Mucosa of descending colon (tissue), 3 donors: ENCODE measurements at places on chromosomes 5 and 9. TPM values are rescaled to one million over a fixed set of nuclear protein-coding genes. Genes with fewer than 3 reads are reported as not detected.

- DNase-seq = no peak
Observed at GRCh38 chr9:91825422-91825821, 124.6 kb downstream of the ROR2 start.

DNA sequence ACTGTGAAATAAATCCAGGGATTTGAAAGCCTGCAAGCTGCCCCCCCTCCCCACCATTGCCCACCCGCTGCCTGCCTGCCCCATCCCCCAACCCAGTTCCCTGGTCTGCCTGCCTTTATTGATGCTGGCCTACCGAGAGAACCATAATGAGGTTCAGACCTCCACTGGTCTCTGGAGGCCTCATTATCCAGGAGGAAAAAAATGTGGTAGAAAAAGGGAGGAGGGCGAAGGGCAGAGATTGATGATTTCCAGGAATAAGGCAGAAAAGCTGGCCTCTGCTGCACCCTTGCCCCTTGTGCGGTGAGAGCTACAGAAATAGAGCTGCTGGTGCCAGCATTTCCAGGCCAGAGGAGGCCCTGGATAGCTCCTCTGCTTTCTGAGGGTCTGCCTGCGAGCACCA lies 216.1 kb downstream of the PAPPA start:
- no peak for DNase-seq

DNA sequence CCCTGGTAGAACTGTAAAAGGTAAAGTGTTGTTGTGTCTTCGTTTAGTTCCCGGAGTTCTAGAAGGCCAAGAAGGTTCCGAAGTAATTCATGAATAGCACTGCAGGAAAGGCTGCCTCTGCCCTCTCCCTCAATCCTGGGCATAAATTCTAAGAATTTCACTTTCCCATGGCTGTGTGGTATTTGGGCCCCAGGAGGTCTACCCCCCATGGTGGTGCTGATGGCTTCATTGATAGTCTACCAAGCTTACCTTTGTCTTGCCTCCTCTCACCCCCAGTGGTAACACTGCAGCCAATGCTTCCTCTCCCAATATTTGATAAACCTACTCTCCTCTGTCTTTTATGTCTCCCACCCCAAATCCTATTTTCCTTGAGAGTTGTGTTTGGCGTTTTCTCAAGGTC lies 39.5 kb downstream of the ADAMTS16 start:
- no peak for DNase-seq

DNA sequence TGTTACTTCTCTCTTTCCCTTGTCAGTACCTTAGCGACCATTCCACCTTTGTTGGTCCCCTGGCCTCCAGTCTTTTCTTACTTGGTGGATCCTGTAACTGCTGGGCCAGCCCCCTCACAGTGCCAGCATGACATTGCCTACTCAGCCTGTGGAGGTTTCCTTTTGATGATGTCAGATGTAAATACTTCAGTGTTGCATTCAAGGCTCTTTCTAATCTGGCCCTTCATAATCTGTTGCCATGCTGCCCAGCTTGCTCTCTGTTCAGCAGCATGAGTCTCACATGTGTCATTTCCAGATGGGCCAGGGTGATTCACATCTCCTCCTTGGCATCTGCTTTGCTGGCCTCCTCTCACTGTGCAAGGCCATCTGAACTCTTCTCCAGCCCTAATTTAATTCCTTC lies 57.1 kb downstream of the MAST4 start:
- no peak for DNase-seq

DNA sequence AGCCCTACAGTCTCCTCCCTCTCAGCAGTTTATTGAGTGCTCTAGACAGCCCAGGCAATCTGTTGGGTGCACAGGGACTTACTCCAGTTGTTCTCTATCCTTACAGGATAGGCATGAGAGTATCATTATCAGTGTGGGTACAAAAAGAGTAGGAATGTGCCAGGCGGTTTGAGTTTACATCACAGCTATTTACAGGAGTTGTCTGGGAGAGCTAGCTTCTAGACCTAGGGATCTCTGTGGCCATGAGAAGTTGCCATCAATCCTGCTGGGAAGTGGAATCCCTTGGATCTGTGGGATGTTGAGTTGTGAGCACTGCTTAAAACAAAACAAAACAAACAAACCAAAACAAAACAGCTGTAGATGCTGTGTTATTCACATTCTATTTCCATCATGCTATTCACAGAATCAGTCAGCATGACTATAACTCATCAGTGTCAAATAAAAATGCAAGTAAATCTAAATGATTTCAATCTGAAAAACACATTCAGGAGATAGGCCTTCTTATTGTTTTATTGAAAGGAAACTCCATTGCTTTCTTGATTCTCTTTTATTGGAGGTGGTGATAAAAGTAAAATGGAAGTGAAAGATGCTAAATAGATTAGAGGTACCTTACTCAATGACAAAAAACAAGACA lies 552.4 kb upstream of the ZNF608 start:
- no peak for DNase-seq

DNA sequence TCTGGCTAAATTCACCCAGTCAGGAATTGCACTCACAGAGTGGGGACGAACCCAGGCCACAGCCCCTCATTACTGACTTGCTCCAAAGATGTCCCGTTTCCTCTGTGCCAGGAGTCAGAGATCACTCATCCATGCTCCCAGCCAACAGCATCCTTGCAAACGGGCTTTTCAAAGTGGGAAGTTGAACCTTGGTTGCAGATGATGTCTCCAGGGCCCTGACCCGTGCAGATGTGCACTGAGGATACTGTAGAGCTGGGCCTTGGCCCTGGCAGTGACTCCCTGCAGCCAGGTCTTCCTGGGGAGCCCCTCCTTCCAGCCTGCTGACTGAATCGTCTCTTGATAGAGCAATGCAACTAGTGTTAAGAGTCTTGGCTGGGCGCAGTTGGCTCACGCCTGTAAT lies 22.3 kb downstream of the TCF7 start:
- no peak for DNase-seq

- DNase-seq = no peak
Observed at GRCh38 chr5:180852495-180852894, 8.6 kb downstream of the ZFP62 start.

- DNase-seq = no peak
Observed at GRCh38 chr9:37926737-37927118, 22.8 kb upstream of the SLC25A51 start.

- no peak for DNase-seq
Observed at GRCh38 chr9:110155751-110156150, 52.2 kb downstream of the C9orf152 start.

- no peak for DNase-seq
Observed at GRCh38 chr5:2538169-2538568, 213.3 kb downstream of the IRX2 start.

GRCh38 chr9:6152788-6153187 lies 62.8 kb upstream of the IL33 start:
- DNase-seq = no peak

DNA sequence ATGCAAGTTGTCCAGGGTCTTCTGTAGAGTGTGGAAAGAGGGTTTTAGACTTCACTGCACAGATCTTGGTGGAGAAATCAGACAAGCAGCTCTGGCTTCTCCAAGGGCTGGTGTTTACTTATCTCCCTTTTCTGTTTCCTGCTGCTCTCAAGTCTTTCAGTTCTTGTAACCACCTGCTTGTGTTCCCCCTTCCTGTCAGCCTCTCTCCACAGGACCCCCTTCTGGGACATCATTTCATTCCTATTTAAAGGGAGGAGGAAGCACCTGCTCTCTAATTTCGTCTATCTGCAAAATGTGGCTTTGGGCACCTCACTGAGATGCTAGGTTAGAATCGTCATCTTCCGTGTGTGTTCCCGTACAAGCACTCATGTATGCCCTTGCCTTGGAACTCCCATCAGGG lies 636.2 kb downstream of the MTRR start:
- DNase-seq = no peak

- DNase-seq = no peak
Observed at GRCh38 chr5:86968301-86968753, 299.4 kb upstream of the RASA1 start.

GRCh38 chr5:3309538-3309937 lies 286.1 kb upstream of the IRX1 start:
- DNase-seq = no peak

- DNase-seq = no peak
Observed at GRCh38 chr5:167482555-167482954, 808.9 kb upstream of the WWC1 start.

GRCh38 chr9:123397975-123398374 lies 42.0 kb downstream of the CRB2 start:
- DNase-seq = peak; percentile 5

GRCh38 chr5:43312699-43313034 lies 545 bp downstream of the HMGCS1 start:
- no peak for DNase-seq

DNA sequence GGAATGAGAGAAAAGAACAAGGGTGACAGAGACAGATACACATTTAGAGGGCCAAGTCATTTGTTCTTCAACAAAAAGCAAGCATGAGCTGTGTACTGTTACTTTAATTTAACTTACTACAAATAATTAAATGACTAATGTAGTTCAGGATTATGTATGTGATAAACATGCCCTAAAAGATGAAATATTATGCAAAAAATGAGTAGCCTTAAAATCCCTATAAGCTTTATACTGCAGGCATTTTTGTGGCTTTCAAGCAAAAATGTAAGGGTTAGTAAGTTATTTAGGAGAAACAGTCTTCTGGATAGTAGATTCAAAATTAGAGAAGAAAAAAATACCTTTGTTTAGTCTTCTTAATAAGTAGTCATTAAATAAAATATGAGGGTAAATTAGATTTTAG lies 431.2 kb downstream of the CSNK1G3 start:
- no peak for DNase-seq

DNA sequence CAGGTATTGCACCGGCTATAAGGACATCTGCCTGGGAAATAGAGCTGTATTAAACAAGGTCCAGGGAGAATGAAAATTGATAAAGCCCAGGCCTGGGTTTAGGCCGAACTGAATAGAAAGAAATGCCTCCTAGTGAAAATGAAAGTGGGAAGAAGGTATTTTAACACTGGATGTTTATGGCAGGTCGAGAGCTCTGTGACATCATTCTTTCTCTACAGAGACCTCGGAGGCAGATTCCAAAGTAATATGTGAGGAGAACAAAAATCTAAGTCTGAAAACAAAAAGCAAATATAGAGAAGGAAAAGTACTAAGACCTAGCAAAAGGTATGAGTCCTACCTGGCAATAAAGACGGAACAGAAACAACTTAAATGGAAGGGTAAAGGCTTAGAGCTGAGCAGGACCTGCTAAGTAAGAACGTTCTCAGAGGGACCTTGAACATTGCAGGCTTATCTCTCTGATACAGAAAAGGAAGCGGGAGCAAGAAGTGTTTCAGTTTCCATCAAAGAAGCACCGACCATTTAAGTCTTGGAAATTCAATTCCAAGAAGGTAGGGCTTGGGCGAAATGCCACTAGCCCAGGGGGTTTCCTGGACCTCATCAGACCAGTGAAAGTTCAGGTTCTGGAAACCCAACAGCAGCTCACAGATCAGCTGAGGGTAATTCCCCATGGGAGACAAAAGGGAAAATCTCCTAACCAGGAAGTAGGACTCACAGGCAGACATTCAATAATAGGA lies 80.0 kb downstream of the SUSD1 start:
- DNase-seq = no peak

DNA sequence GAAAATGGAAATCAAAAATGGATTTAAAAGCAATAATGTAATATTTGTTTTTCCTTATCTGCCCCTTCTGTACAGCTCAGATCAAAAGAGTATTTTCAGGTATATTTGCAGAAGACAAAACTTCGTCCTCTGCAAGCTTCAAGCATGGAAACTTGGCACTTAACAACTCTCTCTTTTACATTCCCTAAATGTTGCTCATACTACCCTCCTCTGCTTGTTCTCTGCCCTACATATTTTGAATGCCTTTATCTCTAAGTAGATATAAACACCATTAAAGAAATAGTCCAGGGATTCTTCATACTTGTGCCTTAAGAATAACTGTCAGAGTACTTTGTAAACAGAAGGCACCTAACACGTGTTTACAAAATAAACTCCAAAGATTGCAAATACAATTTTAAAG lies 19.2 kb upstream of the SMC2 start:
- DNase-seq = no peak

- no peak for DNase-seq
Observed at GRCh38 chr5:58241389-58241788, 218.5 kb downstream of the PLK2 start.

DNA sequence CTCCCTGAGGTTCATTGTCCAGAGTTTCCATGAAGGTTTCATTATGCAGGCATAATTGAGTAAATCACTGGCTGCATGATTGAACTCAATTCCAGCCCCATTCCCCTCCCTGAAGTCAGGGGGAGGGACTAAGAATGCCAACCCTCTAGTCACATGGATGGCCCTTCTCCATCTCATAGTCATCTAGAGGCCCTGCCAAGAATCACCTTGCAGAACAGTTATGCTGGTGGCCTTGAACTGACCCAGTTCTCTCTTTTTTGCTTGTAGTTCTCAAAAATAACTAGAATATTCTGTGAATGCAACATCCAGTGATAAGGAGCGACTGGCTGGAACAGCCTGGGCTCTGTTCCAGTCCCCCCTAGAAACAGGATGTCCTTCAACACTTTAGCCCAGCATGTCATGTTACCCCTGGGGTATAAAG lies 31.7 kb downstream of the SLC35A4 start:
- no peak for DNase-seq

- no peak for DNase-seq
Observed at GRCh38 chr9:126436545-126437267, 110.1 kb downstream of the MVB12B start.

GRCh38 chr9:98536542-98537173 lies 172.1 kb downstream of the GABBR2 start:
- DNase-seq = peak; percentile 40

DNA sequence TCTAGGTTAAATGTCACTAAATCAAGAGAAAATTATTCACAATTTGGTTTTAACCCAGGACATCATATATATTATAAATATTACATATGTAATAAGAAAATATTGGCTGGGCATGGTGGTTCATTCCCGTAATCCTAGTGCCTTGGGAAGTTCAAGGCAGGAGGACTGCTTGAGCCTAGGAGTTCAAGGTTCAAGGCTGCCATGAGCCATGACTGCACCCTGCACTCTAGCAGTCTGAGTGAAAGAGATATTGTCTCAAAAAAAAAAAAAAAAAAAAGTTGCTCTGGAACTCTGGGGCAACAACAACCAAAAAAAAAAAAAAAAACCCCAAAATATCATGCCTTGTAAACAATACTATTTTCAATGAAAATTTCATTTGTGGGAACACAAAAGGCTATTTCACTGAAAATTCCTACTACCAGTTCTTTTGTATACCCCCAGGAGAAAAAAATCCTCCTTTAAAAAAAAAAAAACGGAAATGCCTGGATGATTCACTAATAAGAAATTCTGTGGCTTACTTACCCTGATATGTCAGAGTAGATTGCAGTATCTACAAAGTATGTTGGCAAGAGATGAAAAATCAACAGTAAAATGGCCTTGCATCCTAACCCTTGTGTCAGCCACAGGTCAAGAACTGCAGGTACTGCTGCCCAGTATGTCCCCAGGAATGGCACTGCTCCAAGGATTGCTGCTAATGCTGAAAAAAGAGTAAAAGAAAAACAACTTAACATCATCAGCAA lies 22.6 kb upstream of the CTNNAL1 start:
- DNase-seq = no peak

The ACTBL2 gene
- total RNA-seq = not detected

The QRFP gene
- total RNA-seq = not detected

The DBH gene
- not detected for total RNA-seq

The RBM22 gene
- 41.0 TPM for total RNA-seq

The ICE1 gene
- 18.1 TPM for total RNA-seq

The LAMC3 gene
- total RNA-seq = 0.73 TPM

The DOCK8 gene
- total RNA-seq = 15.7 TPM

The SPINK5 gene
- 6.2 TPM for total RNA-seq

The IL5 gene
- total RNA-seq = not detected

The TMEM174 gene
- not detected for total RNA-seq

The SMIM32 gene
- total RNA-seq = 7.9 TPM

The IRGM gene
- not detected for total RNA-seq

The PLAC8L1 gene
- total RNA-seq = not detected

The ZFP37 gene
- total RNA-seq = 0.43 TPM

The SPINK4 gene
- 13.2 TPM for total RNA-seq

The PRDM9 gene
- not detected for total RNA-seq

The NR6A1 gene
- total RNA-seq = 5.6 TPM

The BNC2 gene
- 12.0 TPM for total RNA-seq
